ENCODE measurements at places on chromosomes 5 and 9.

DNA sequence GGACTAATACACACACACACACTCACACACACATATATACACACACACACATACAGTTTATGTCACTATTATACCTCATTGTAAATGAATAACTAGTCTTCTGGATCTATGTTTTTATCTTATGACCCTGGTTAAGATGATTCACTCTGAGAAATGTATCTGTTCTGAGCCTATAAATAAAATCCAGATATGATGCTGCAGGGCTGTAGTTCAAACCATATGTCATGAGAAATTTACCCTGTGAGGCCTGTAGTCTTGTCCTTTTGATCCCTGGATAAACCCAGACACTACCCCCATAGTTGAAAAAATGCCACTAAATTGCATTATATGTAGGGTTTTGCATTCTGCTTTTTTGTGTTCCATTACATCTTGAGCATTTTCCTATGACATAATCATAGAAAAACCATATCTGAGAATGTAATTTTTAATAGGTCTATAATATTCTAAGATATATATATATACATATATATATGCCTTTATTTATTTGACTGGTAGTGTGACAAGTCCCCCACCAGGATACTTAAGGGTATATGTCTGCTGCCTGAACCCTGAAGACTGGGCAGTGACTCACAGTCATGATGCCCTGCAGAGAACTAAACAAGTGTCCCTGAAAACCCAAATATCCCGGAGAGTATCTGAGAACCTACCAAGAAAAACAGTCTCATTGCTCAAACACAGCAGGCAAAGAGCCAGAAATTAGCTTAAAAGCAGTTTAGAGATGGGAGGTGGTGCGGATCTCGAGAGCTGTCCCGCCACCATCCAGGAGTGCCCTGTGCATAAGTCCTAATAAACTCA, 18.4 kb upstream of the ALDOB start:
- DNase-seq: no peak

- no peak for DNase-seq
These were observed 69.5 kb upstream of the IQGAP2 start for GRCh38 chr5:76333571-76333970.

DNA sequence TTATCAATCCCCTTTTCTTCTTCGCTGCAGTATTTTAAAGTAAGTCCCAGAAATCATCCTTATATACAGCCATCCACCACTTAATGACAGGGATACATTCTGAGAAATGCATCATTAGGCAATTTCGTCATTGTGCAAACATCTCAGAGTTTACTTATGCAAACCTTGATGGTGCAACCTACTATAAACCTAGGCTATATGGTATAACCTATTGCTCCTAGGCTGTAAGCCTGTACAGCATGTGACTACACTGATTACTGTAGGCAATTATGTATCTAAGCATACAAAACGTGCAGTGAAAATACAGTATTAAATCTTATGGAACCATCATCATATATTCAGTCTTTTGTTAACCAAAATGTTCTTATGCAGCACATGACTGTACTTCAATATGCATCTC, 36.8 kb downstream of the SAXO1 start:
- no peak for DNase-seq

GRCh38 chr9:120946259-120946658, 19.7 kb upstream of the TRAF1 start:
- DNase-seq: no peak

GRCh38 chr5:127311781-127312525, 21.4 kb downstream of the MEGF10 start:
- DNase-seq: no peak

DNA sequence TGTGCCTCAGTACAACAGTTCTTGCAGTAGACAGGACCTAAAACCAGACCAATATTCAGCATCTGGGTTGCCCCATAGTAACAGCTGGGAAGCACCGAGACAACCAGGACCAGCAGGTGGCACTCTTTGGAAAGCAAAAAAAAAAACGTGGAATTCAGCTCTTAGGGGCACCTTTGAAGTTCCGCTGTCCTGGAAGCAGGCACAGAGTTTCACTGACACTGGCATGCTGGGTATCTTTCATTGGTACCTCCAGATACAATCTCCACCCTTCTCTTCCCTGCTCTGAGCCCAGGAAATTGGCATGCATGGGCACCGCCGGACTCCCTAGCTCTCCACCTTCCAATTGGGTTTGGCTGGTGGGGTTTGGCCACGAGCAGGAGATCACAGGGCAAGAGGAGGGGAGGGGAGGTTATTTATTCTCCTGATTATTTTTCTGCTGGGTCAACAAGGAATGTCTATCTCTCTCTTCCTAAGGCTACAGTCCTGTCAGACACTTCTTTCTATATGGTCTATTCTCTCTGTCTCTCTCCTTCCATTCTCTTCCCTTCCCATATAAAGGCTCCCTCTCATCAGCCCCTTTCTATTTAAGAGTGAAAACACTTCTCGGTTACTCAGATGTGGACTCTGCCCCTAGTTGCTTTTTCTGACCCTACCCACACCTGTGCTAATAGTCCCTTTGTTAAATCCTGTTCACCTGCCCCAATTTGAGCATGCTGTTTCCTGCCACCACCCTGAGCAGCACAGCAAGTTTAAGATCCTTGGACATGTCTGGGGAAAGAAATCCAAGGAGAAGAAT, 1.9 kb upstream of the IDNK start:
- DNase-seq: no peak

GRCh38 chr5:2178528-2178927, 295.8 kb upstream of the IRX4 start:
- DNase-seq: no peak

DNA sequence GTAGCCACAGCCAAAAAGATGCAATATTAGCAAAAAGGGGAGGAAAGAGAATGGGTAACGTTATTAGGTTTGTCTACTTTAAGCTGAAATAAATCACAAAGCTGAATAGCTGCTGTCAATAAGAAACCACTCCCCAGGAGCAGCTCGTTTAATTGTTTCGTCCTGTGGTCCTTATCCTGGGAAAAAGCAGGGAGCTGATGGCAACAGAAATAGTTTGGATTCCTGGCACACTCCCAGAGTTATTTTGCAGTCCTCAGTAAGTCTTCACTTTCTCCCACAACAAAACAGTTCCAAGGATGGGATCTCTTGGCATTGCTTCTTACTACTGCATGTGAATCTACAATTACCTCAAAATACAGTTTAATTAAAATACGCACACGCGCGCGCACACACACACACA, 28.8 kb downstream of the FRMD3 start:
- peak; percentile 97 for DNase-seq

DNA sequence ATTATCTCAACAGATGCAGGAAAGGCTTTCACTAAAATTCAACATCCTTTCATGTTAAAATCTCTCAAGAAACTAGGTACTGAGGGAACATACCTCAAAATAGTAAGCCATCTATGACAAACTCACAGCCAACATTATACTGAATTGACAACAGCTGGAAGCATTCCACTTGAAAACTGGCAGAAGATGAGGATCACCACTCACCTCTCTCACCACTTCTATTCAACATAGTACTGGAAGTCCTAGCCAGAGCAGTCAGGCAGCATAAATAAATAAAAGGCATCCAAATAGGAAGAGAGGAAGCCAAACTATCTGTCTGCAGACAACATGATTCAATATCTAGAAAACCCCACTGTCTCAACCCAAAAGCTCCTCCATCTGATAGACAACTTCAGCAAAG, 203.6 kb upstream of the GRAMD2B start:
- no peak for DNase-seq

GRCh38 chr9:129557192-129558036, 63.5 kb downstream of the C9orf50 start:
- DNase-seq: peak; percentile 64

DNA sequence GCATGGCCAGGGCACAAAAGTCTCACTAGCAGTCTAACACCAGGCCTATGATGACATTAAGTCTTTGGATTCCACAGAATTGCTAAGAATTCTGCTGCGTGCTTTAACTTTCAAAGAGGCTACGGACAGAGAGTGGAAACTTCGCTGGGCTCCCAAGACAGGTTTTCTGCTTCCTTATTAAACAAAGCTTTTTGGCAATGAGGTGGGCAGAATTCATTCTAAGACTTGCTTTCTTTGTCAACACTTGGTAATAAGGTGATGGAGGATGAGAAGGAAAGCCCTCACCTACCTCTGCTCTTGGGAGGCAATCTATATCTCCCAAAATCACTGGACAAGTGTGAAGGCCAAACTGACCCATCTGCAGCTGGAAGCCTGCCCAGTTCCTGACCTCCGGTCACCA, 231.9 kb downstream of the ATPSCKMT start:
- no peak for DNase-seq

- DNase-seq: no peak
These were observed 55.9 kb upstream of the SLCO6A1 start for GRCh38 chr5:102554728-102555127.

- DNase-seq: no peak
These were observed 65.5 kb downstream of the EBF1 start for GRCh38 chr5:159034083-159034824.

DNA sequence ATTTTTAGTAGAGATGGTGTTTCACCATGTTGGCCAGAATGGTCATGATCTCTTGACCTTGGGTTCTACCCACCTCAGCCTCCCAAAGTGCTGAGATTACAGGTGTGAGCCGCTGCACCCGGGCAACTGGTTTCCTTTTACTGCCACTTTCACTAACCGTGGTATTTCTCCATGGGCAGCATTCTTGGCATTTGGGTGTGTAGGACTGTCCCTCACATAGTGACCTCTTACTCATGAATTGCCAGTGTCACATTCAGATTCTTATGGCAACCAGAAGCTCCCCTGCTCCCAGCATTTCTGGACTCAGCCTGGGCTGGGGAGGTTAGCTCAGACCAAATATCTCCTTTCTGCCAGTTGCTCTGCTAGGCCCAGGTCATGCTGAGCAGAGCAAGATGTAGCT, 50.1 kb downstream of the FOXI1 start:
- DNase-seq: no peak
